Right forelimb (tissue), 1 donor: ENCODE measurements at places on chromosomes 5 and 9.

DNA sequence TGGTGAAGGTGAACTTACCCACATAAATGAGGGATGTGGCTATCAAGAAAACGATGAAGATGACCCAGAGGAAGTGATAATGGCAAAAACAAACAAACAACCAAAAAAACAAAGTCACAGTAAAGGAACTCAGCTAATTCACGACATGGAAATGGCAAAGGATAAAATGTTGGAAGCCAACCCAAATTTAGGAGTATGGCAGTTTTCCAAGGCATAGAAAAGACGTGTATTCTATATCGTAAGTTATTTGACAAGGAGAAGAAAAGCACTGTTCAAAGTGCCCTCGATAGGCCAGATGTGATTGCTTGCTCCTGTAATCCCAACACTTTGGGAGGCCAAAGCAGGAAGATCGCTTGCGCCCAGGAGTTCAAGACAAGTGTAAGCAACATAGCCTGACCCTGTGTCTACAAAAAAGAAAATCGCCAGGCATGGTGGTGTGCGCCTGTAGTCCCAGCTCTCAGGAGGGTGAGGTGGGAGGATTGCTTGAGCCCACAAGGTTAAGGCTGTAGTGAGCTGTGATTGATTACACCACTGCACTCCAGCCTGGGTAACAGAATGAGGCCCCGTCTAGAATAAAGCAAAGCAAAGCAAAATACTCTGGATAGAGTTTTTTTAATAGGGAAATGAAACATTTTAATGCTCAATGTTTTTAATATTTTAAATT, 138.0 kb downstream of the SMARCA2 start:
- no peak for DNase-seq

- DNase-seq: no peak
Measured at GRCh38 chr5:96259151-96259772, 173.8 kb downstream of the PCSK1 start.

DNA sequence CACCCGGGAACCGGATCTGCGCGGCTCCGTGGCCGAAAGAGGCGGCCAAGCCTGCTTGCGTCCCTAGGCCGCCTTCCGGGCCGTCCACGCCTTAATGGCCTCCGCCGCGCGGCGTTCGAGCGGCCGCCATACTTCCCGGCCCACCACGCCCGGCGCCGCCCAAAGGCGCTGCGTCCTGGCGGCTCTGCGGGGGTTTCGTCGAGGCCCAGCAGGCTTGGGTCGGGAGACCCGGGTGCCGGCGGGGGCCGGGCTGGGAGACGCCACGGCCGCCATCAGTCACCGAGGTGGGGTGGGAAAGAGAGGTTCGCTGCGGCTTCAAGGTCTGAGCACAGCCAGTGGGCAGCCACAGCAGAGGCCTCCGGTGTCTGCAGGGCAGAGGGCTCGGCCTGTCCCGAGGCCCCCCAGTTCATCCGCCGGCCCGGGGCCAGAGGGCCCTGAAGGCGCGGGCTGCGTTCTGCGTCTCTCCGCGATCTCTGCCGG, 545.8 kb upstream of the CDH10 start:
- no peak for DNase-seq

- DNase-seq: no peak
Measured at GRCh38 chr5:124591583-124591982, 154.9 kb downstream of the ZNF608 start.

GRCh38 chr5:139823757-139824355, 28.2 kb downstream of the PSD2 start:
- no peak for DNase-seq

DNA sequence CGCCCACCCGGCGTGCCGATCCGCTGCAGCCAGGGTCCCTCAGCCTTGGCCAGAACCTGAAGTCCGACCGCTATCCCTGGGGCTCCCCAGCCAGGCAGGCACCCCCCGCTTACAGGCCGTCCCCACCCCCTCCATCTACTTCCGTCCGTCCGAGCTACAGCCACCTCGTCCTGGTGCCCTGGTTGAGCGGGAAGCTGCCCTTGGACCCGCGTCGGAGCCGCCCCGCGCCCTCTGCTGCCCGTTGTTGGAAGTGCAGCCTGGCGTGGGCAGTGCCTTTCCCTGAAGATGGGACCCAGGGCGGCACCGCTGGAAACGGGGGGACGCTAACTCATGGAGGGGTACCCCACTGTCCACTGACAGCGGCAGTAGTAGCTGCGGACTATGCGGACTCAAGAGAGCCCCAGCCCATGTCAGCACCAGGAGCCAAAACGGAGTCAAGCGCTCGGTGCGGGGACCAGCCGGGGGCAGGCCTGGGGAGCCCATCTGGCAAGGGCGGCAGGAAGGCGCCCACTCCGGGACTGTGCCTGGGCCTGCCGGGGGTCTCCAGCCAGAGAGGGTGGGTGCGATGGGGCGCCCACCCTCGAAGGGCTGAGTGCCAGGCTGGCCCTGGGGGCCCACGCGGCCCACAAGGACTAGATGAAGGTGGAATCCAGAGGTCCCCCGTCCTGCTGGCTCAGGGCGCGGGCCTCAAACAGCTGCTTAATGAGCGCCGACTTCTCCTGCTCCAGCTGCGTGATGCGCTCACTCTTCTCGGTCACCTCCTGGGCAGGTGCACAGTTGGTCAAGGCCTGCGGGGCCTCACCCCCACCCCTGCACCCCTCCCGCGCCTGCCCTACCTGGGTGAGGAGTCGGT, 6.1 kb downstream of the SAPCD2 start:
- DNase-seq: peak; percentile 81

GRCh38 chr5:8033261-8033660, 164.3 kb downstream of the MTRR start:
- DNase-seq: no peak

DNA sequence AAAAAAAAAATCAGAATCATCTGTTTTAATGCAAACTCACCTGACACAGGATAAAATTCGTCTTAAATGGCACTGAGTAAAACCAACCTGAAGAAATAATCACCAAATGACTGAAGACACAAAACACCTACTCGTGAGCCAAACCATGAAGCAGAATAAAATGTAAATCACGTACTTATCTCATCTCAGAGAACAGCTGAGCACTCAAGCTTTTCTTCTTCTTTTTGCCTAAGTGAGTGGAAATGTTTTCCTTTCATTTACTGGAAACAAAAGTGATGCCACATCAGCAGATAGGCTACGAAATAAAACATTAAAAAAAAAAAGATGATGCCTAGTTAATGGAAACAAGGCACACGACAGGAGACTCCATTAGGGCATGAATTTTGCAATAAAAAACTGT, 36.4 kb downstream of the ATPSCKMT start:
- no peak for DNase-seq
